Amniotic epithelial cell (primary cell): ENCODE measurements at places on chromosomes 3 and 15.

DNA sequence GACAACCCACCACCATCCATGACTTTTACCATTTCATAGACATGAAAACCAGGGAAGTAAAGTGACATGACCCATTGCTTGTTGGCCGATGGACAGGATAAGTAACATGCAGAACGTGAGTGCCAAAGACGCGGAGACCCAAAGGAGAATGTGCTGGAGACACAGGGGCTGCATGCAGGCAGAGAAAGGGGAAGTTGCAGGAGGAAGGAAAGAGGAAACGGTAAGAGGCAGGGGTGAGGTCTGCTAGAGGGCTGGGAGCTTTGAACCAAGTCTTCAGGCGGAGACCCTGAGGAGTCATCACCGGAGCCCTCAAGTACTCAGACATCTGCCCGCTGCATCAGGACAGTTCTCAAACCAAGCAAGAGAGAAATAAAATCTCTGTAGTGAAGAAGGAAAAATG is 34.9 kb downstream of the MAGEF1 start:
- DNase-seq, result no peak

DNA sequence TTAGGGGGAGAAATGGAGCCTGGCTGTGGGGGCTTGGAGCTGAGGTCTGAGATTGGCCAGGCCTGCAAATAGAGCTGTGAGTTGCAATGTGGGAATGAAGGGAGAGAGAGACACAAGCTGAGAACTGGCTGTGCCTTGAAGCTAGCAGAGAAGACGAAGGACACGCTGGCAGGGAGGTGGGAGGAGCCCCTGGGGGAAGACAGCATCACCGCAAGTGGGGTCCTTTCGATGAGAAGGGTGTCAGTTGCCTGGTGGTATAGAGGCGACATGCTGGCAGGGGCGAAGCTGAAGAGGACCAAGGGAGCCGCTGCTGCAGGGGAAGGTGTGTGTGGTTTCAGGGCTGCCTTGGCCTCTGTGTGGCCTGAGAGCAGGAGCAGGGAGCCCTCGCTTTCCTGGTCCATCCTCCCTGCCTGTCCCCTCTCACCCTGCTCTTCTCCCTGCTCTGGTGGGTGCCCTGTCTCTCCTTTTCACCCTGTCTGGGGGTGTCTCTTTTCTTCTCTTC is 5.5 kb downstream of the RHCG start:
- DNase-seq, result no peak

DNA sequence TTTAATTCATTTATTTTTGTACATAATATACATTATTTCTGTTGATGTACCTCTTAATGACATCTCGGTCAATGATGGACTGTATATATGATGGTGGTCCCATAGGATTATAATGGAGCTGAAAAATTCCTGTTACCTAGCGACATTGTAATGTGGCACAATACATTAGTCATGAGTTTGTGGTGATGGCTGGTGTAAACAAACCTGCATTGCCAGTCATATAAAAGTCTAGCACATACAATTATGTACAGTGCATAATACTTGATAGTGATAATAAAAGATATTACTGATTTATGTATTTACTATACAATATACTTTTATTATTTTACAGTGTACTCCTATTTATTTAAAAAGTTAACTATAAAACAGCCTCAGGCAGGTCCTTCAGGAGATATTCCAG is 15.1 kb downstream of the TTC14 start:
- peak; percentile 42 for DNase-seq

- peak; percentile 22 for DNase-seq
Observed at GRCh38 chr15:89673165-89673512, 6.0 kb downstream of the PLIN1 start.

- DNase-seq, result no peak
Observed at GRCh38 chr3:154458560-154458959, 28.6 kb upstream of the GPR149 start.

DNA sequence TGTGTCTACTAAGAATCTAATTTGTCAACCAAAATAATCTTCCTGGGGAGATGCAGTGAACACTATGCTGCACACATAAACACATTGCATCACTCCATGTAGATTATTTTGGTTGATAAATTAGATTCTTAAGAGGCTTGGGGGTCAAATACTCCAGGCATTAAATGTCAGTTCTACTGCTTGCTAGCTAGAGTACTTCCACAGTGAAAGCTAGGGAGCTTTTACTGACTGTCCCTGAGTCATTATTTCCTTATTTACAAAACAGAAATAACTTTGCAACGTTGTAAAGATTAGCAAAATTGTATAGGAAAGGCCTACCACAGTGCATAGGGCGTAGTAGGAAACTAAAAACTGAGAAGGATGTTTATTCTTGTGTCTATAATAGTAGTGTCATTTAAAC is 12.9 kb upstream of the TMC3 start:
- peak; percentile 48 for DNase-seq

- peak; percentile 5 for DNase-seq
Observed at GRCh38 chr3:109195815-109196214, 59.3 kb downstream of the C3orf85 start.

- peak; percentile 88 for DNase-seq
Observed at GRCh38 chr15:80106051-80106450, 46.6 kb downstream of the ZFAND6 start.

- DNase-seq, result no peak
Observed at GRCh38 chr15:88509321-88509720, 37.2 kb downstream of the DET1 start.

DNA sequence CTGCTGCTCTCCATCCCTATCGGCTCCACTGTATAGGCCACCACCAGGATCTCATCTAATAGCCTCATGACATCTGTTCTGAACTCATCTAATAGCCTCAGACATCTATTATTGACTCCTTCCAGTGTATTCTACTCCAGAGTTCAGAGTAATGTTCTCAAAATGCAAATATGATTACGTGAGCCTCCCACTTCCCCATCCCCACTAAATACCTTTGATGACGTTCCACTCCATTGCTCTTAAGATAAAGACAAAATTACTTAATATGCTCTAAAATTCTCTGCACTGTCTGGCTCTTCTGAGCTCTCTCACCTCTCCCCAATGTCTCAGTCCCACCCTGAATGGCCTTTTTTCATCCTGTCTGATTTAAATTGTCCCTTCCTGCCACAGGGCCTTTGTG is 94.7 kb downstream of the SAMMSON start:
- DNase-seq, result no peak

- no peak for DNase-seq
Observed at GRCh38 chr15:99365242-99365641, 114.0 kb downstream of the LRRC28 start.

GRCh38 chr3:187909866-187910265 is 164.6 kb upstream of the BCL6 start:
- DNase-seq, result peak; percentile 29

DNA sequence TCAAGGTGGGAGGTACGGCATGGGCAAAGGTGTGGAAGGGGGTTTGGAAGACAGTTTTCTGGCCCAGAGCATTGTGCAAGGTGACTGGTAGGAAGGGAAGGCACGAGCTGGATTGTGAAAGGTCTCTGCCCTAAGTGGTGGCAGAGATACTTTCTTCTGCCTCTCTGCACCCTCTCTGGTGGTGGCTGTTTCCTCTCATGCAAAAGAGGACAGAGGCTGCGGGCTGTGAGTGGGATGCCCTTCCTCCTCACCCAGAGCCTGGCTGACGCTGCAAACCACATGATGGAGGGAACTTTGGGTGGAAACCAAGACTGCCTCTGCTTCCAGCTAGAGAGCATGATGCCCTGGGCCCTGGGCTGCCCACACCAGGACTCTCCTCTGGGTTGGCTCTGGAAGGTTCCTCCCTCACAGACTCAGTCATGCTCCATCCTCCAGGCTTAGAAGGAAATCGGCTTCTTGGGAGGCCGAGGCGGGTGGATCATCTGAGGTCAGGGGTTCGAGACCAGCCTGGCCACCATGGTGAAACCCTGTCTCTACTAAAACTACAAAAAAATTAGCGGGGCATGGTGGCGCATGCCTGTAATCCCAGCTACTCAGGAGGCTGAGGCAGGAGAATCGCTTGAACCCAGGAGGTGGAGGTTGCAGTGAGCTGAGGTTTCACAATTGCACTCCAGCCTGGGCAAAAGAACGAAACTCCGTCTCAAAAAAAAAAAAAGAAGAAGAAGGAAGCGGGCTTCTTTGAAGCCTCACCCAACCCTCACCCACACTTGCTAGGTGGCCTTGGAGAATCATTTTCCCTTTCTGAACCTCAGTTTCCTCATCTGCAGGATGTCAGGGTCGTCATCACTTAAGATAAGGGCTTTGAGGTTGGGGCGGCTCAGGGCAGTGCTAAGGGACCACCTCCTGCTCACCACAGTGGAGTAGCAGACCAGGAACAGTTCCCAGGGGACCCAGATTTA is 8.3 kb downstream of the PSTPIP1 start:
- DNase-seq, result no peak
